ENCODE measurements at places on chromosomes 2 and 18.

GRCh38 chr2:43758739-43759138, 15.1 kb upstream of the DYNC2LI1 start:
- peak; percentile 74 for DNase-seq

GRCh38 chr2:110848519-110849030, 116.2 kb downstream of the ACOXL start:
- no peak for DNase-seq

- no peak for DNase-seq
Measured at GRCh38 chr2:217193431-217194340, 333.8 kb upstream of the TNP1 start.

DNA sequence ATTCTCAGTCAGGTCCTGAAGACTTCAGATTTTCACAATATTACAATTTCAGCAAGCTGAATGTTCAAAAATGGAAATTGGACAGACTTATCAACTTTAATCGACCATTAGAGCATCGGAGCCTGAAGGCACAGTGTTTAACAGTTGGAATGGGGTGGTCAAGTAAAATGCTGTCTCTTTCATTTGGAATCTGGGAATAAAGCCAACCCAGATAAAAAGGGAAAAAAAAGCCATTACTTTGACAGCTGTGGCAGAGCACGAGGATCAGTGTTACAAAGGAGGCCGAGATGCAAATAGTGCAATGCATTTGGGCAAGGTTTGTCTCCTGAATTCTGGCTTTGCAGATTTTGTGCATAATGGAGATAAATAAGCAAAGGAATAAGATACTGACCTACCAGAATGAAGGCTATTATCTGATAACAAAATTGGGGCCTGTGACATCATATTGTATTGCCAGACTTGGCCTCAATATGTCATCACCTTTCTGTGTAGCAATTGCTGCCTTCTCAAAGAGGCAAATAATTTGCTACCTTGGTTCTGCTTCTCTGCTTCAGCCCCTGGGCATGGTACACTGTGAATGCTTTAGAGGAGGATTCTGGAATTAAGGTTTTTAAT, 277.5 kb upstream of the KLHL29 start:
- DNase-seq = no peak

- no peak for DNase-seq
Measured at GRCh38 chr2:48315896-48316194, 214.1 kb upstream of the STON1 start.

DNA sequence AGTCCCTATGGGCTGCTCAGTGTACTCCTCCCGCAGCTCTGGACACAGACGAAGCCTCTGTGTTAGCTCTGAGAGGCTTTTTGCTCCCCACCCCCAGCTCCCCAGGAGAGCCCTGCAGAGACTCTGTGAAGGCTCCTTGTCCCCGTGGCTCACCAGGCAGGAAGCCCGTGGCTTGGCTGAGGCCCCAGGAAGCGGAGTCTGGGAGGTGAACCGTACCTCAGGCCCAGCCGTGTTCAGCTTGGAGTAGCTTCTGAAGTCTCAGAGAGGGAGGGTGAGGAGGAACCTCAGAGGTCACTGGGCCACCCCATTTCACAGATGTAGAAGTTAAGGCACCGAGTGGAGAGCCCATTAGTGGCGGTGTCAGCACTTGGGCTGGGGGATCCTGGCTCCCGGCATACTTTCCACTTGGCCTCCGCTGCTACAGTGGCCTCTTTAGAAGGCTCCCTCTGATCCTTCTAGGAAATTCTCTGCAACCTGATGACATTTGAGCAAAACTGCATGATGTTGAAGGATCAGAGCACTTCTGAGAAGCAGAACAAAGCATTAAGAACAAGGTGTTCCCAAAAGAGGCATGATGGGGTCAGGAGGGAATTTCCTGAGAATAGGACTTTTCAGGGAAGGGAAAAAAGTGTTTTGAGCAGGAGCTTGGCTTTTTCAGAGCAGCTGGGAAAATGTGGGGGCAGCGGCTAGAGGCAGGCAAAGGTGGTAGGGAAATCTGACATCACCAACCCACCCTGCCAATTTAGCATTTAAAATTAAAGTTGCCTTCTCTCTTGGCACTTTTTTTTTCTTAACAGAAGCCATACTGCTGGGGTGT, 79.1 kb downstream of the MCFD2 start:
- no peak for DNase-seq

GRCh38 chr2:168397629-168398028, 58.4 kb upstream of the CERS6 start:
- DNase-seq = no peak

GRCh38 chr2:17540093-17540812, at the start of gene VSNL1:
Gene VSNL1 (plus strand): TSS chr2:17540696. CDS start chr2:17592075, 51,379 bp downstream.
- peak; percentile 82 for DNase-seq

- no peak for DNase-seq
Measured at GRCh38 chr2:157245846-157246764, 11.4 kb upstream of the GALNT5 start.

GRCh38 chr2:159045545-159046454, 77.4 kb downstream of the TANC1 start:
- DNase-seq = no peak

- DNase-seq = no peak
Measured at GRCh38 chr2:218954541-218955300, 4.7 kb upstream of the CDK5R2 start.

GRCh38 chr2:119229716-119230115, 6.1 kb downstream of the STEAP3 start:
- DNase-seq = no peak

All from tibial artery (tissue), 4 donors.